ENCODE measurements at places on chromosomes 3 and 15.

DNA sequence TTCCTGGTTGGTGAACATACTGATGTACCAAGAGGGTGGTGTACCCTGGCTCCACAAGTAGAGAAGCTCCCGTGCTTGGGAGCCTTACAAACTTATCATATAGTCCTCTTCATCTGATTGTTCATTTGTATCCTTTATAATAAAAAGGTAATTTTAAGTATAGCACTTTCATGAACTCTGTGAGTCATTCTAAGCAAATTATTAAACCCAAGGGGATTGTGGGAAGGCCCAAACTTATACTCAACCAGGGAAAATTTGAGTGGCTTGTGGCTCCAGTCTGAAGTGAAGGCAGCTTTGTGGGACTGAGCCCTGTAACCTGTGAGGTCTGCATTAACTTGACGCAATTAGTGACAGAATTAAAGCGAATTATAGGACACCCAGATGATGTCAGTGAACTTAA is 29.0 kb downstream of the TTBK2 start:
- no peak for DNase-seq

GRCh38 chr3:64295594-64295993 is 70.3 kb upstream of the PRICKLE2 start:
- no peak for DNase-seq

DNA sequence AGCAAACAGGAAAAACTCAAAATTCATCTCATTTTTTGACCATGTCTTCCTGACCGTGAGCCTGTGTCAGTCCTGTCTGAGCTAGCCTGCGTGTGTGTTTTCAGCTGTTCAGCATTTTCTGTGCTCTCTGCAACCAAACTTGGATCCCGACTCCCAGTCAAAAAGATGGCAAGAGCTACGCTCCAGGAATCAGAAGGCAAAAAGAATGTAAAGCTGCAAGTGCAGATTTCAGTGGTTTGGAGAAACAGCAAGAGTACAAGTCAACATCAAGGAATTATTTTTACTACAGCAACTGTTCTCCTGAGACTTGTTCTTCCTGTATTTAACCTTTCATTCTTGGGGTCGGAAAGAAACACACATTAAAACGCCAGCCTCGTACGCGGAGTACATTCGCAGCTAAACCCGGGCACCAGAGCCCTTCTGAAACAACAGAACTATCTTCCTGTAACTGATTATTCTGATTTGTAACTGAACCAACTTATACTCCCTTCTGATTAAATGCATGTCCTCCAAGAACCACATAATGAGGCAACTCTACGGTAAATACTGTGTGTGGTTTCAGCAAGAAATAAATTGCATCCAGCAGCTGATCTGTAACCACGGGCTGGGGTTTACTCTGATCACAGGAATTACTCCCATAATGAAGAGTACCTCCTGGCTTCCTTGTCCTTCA is 107.4 kb downstream of the LRIG1 start:
- DNase-seq: no peak

GRCh38 chr15:70049701-70050301 is 47.9 kb downstream of the TLE3 start:
- no peak for DNase-seq

- no peak for DNase-seq
These were observed 31.4 kb downstream of the ANKRD28 start for GRCh38 chr3:15766406-15766805.

GRCh38 chr3:192570821-192571791 is 156.2 kb downstream of the FGF12 start:
- DNase-seq: no peak

- no peak for DNase-seq
These were observed 181.0 kb upstream of the PPP2R3A start for GRCh38 chr3:135784557-135784956.

- no peak for DNase-seq
These were observed 6.9 kb downstream of the GORASP1 start for GRCh38 chr3:39100500-39100886.

GRCh38 chr3:183825456-183826161 is at the start of gene MAP6D1:
MAP6D1 (minus strand) TSS chr3:183825577; CDS start chr3:183825547, 30 bp downstream.
- DNase-seq: peak; percentile 18

GRCh38 chr3:88150806-88151205 is 1.0 kb downstream of the C3orf38 start:
- no peak for DNase-seq

DNA sequence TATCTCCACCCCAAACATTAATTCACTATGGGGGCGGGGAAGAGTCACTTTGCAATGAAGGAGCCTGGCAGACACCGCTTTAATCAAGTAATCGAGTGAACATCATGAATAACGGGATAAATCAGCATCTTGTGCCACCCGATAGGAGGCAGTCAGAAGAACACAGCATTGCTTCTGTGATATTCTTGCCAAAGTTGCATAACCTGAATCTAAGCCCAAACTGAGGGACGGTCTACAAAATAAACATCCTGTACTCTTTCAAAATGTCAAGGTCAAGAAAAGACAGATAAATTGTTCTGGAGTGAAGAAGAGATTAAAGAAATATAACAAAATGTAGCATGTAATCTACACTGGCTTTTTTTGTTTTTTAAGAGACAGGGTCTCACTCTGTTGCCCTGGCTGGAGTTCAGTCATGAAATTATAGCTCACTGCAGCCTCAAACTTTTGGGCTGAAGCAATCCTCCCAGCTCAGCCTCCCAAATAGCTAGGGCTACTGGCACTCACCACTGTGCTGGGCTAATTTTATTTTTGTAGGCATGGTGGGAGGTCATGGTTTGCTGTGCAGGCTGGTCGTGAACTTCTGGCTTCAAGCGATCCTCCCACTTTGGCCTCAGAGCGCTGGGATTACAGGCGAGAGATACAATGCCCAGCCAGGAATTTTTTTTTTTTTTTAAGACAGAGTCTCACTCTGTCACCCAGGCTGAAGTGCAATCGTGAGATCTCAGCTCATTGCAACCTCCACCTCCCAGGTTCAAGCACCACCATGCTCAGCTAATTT is 20.1 kb upstream of the VWA5B2 start:
- DNase-seq: no peak
